ENCODE measurements at places on chromosomes 11 and 22.

DNA sequence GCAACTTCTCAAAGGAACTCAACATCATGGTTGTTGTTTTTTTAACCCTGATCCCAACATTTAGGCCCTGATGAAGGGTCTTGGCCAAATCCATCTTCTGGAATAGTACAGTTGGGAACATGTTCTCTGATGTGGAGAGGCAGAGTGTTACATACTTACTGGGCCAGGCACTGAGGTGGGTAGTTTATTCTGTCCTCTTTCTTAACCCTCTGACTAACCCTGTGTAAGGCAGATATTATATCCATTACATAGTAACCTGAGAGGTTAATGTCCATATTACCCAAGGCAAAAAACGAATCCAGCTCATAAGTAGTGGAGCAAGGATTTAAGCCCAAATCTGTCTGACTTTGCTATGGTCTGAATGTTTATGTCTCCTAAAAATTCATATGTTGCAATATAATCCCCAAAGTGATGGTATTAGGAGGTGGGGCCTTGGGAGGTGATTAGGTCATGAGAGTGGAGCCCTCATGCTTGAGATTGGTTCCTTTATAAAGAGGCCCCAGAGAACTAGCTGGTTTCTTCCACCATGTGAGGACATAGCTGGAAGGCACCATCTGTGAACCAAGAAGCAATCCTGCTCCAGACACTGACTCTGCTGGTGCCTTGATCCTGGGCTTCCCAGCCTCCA, 16.3 kb downstream of the PPFIBP2 start:
- DNase-seq: no peak

- peak; percentile 44 for DNase-seq
Observed at GRCh38 chr11:6968816-6969215, 42.6 kb downstream of the ZNF215 start.

- DNase-seq: no peak
Observed at GRCh38 chr22:44486538-44486937, 11.5 kb downstream of the RTL6 start.

DNA sequence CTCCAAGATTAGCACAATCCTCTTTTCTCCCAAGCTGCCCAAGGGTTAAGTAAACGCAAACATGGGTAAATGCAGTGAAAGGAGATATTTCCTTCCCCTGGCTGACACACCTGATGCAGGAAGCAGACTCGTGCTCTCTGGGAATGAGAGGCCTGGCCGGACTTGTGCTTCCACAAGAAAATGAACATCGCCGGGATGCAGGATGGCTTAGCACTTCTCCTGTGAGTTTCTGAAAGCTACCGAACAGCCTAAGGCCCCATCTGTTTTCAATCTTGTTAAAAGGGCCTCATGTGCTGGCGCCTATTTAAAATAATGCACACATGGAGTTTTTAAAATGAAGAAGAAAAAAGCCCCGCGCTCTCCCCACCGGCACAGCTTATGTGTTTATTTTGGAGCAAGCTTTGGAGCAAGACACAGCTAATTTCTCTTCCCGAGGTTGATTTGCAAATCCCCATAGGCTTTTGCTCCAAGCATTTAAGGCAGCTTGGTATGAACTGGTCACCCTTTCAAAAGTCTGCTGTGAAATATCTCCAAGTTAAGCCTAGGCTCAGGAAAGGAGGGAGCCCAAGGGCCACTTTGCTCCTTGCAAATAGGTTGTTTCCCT, 100.9 kb downstream of the SYN3 start:
- DNase-seq: peak; percentile 48

GRCh38 chr22:43293655-43294392, 49.3 kb downstream of the SCUBE1 start:
- DNase-seq: no peak

GRCh38 chr11:102617466-102618008, 7.6 kb downstream of the MMP20 start:
- no peak for DNase-seq

DNA sequence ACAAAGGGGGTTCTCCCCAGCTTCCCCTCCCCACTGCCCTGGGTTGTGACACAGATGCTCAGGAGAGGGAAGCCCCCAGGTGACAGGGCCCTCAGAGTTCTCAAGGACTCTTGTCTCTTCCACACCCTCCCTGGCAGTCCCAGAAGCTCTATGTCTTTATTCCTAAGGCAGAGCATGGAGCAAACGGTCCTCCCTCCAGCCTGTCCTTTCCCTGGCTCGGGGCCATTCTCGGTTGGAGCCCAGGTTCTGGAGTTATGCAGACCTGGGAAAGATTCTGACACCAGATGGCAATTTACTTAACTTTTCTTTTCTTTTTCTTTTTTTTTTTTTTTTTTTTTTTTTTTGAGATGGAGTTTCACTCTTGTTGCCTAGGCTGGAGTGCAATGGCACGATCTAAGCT, 186.6 kb downstream of the CEP164 start:
- no peak for DNase-seq

DNA sequence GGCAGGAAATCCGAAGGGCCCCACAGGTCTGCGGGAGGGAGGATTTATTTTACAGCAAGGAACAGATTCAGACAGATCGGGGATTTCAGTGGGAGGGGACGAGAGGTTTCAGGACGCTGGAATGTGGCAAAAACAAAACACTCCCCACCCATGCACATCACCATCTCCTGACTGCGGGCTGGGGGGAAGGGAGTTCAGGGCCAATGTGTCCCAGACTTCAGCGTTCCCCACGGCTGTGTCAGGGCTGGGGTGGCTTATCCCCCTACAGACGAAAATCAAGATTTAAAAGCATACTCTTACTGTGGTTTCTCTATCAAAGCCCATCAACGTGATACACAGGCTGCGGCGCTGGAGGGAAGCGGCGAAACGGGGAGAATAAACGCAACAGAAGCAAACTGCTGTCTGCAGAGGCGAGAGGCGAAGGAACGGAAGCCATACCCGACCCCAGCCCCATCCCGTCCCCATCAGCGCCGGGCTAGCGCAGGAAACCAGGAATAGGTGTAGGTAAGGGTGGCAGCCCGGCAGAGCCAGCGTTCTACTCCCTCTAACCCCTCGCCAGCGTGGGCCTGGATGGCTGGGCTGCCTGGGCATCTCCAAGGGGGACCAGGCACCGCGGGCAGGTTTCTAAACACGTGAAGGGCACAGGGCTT, 2.7 kb downstream of the TENM4 start:
- DNase-seq: peak; percentile 76

DNA sequence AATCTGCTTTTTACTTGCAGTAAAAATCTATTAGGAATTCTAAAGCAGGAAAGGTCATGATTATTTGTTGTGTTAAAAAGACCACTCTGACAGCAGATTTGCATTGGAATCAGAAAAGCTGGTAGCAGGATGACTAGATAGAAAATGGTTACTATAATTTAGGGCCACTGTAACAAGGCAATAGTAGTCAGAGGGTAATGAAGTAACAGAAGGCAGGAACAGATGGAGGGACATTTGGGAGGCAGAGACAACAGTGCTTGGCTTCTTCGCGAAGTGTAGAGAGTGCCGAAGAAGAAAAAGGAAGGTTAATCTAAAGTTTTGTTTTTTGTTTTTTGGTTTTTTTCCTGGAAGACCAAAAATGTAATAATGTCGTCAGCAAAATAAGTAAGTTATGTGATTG, 129.8 kb upstream of the SLC5A12 start:
- DNase-seq: no peak

DNA sequence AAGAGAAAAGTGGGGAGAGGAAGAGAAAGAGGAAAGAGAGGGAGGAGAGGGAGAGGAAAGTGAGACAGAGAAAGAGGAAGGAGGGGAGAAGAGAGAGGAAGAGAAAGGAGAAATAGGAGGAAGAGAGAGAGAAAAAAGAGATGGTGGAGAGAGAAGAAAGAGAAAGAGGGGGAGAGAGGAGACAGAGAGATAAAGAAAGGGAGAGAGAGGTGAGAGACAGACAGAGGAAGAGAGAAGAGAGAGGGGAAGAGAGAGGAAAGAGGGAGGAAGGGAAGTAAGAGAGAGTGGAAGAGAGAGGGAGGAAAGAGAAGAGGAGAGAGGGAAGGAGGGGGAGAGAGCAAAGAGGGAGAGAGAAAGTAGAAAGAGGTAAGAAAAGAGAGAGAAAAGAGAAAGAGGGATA, 9.4 kb upstream of the SEZ6L start:
- no peak for DNase-seq

DNA sequence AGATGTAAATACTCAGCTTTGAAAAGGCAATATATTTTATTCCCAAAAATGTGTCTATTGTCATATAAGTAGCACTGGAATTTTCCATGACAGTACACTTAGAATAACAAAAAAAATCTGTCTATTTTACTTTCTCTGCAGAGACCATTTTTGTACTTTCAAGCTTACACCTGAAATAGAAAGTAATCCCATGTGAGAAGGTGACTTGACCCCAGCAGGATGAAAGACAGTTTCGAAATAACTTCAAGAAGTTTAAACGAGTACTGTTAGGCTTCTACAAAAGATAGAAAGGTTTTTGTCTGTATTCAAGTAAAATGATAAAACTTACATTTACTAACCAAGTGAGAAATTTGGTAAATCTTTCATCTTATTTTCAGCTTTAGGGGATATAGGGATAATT, 259.9 kb upstream of the CTSC start:
- no peak for DNase-seq

DNA sequence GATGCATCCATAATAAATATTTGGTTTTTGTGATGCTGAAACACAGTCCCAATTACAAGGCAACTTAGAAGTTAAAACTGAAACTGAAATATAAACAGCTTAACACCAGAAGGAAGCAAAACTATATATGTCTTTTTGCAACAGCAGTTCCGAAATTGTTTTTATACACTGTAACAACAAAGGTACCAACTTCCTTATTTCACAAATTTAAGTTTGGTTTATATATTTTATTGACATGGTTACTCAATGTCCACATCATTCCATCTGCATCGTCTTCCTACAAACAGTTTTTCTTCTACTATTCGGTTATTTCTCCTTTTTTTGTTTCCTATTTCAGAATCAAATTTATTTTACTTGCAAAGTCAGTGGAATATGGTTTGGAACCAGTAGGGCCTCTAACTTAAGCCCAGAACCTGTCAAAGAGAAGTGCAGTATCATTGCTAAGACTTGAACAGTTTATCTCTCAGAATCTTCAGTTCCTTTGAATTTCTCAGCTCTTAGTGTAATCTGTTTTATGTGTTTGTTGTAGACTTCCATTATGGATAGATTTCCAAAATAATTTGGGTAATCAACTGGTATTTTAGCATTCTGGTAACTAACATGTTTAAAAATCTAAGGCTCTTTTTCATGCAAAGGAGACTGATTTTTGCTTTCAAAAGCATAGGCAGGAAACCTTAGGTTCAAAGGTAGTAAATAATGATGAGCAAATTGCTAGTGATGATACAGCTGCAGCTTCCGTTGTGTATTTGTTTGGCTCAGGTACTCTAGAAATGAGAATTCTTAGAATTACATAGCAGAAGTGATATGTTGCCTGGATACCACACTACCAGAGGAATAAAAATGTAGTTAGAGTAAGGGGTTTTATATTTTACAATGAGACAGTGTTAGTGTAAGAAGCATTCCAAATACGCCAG, 8.2 kb upstream of the HSPA8 start:
- no peak for DNase-seq

- DNase-seq: peak; percentile 20
Observed at GRCh38 chr22:32926600-32926999, 125.1 kb downstream of the TIMP3 start.

- no peak for DNase-seq
Observed at GRCh38 chr22:39712751-39713525, 142.4 kb downstream of the CACNA1I start.

DNA sequence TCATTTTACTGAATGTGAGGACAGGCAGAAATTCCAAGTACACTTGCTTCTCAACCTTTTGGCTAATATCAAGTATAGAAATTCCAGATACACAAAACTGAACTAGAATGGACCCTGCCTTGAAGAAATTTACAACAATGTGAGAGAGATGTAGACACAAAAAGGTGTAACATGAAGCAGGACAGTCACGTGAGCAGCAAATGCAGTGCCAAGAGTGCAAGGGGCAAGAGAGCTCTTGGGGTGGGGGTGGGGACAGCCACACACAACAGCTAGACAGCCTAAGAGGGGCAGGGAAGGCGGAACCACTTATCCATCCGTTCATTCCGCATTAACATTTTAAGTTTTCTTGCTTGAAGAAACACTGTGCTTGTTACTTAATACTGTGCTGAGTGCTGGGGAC, 28.9 kb downstream of the PLEKHA7 start:
- no peak for DNase-seq

GRCh38 chr11:68330700-68331337, 18.4 kb downstream of the LRP5 start:
- DNase-seq: no peak

DNA sequence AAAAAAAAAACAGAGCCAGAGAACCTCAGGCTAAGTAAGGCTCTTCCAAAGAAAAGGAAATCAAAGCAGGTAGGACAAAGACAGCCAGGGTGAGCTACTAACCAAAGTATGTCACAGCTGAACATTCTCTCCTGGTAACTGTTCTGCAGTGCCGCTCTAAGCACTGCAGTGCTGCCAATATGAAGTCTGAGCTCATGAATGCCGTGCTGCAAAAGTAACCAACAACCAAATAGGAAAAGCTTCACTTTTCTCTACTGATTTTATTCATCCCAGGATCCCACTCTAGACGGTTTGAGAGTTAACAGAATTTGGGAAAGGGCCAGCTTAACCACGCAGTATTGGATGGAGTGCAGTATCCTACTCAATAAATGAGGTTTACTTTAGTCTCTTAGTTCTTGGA, 3.5 kb downstream of the SIK3 start:
- DNase-seq: peak; percentile 48

DNA sequence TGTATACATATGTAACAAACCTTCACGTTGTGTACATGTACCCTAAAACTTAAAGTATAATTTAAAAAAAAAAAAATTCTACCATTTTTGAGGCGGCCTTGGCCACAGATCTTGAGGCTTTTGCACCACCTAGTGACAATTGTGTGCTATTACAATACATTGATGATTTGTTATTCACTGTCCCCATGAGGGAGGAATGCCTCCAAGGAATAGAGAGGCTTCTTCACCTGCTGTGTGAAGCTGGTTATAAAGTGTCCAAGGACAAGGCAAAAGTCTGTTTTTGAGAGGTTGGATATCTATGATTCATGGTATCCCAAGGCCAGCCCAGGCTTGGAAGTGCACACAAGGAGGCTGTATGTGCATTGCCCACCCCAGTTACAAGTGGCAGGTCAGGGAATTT, 30.7 kb downstream of the SLC22A25 start:
- DNase-seq: peak; percentile 7

- no peak for DNase-seq
Observed at GRCh38 chr11:17531071-17531600, 13.1 kb downstream of the USH1C start.

- no peak for DNase-seq
Observed at GRCh38 chr22:46083383-46084350, 66.7 kb upstream of the PPARA start.

- DNase-seq: no peak
Observed at GRCh38 chr11:22161489-22161888, 31.4 kb upstream of the ANO5 start.

DNA sequence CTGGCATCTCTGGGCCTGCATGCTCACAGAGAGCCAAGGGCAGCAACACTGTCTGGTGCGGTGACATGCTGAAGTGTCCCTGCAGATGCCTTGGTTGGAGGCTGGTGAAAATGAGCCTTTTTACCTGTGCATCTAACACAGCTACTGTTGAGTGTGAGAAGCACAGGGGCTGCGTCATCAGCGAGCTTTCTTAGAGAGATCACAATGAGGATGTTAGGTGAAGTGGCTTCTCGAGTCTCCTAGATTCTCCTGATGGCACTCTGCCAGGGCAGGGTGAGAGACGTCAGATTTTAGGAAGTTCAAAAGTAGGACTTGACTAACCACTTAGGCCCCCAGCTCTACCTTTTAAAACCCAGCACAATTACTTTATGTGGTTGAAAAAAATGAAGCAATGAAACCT, 3.6 kb upstream of the SLC15A3 start:
- DNase-seq: no peak

- DNase-seq: peak; percentile 52
Observed at GRCh38 chr22:43186272-43187170, at the start of gene TTLL12. Gene TTLL12 (minus strand): TSS chr22:43187134. CDS start chr22:43187069, 65 bp downstream.

Measured in fibroblast of skin of right quadriceps (primary cell).